GOT3 (cell line): ENCODE measurements at places on chromosomes 6 and 20.

GRCh38 chr20:10639077-10639736 is 34.6 kb downstream of the JAG1 start:
- no peak for DNase-seq

DNA sequence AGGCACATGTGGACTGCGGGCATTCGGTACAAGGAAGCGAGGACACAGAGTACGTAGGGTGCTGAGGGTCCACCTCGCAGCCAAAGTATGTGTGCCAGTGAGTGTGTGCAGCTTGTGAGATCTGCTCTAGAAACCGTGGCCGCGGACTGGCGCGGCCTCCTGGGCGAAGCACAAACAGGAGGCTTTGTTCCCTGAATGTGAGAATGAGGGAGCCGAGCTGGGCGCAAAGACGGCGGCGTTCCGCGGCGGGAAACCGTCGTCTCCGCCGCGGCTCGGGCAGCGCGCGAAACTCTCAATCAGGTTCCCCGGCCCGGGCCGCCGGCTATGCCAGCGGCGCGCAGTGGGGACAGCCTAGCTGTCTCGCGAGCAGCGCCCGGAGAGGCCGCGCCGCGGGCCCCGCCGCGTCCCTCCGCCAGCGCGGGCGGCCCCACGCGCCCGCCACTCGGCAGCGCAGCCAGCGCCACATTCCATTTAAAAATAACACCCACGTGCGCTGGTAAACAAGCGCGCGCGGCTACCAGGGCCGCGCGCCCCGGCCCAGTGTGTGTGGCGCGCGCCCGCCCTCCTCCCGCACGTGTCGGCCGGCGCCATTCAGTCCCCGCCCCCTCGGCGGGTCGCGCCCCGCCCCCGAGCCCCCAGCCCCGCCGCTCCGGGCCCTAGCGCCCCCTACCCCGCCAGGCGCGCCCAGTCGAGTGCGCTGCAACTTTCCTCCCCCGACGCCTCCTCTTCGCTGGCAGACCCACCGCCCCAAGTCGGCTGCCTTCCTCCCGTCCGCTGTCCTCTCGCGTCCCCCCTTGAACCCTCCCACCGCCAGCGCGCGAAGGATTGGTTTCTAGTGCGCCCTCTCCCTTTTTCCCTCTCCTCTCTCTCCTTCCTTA is 3.0 kb upstream of the FOXO3 start:
- DNase-seq, result no peak

DNA sequence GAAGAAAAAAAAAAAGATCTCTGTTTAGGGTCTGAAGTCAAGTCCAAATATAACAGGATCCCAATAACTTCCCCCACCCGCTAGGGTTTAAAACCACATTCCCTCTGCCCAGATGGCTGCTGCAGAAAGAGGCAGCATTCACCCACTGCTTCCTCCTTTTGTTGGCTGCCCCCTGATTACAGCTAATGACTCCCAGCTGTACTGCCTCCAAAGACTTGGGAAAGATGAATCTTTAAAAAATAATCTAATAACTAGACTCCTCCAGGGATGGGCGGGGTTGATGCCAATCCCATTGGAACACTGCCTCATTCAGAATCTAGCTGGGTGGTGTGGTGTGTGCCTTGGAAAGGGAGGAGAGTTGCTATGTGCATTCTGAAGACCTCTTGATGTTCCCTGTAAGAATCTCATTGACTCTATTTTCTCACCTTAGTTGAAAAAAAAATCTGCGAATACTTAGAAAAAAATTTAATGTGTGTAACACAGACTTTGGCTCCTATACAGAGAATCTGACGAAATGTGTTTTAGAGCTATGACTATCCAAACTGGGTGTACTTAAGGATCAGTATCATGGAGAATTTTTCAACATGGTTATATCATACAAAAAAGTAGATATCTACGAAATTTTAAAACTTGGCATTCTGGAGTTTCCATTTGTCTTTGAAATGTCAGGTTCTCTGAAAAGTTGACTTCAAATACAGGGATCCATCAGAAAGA is 174.0 kb downstream of the RNF144B start:
- no peak for DNase-seq

GRCh38 chr6:124022641-124023040 is 219.0 kb downstream of the NKAIN2 start:
- no peak for DNase-seq

DNA sequence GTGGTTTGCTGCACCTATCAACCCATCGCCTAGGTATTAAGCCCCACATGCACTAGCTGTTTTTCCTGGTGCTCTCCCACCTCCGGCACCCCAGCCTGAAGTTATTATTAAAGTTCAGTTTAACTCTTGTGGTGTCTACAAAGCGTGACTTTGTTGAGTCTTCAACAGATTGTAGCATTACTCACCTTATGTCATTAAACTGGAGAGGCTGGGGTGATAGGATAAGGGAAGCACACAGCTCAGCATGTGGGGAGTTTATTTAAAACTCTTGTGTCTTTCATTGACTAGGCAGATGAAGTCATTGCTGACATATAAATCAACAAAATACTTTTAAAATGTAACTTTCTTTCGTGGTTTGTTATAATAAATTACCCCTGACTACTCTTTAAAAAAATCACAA is 84.7 kb upstream of the GCM1 start:
- DNase-seq, result no peak

DNA sequence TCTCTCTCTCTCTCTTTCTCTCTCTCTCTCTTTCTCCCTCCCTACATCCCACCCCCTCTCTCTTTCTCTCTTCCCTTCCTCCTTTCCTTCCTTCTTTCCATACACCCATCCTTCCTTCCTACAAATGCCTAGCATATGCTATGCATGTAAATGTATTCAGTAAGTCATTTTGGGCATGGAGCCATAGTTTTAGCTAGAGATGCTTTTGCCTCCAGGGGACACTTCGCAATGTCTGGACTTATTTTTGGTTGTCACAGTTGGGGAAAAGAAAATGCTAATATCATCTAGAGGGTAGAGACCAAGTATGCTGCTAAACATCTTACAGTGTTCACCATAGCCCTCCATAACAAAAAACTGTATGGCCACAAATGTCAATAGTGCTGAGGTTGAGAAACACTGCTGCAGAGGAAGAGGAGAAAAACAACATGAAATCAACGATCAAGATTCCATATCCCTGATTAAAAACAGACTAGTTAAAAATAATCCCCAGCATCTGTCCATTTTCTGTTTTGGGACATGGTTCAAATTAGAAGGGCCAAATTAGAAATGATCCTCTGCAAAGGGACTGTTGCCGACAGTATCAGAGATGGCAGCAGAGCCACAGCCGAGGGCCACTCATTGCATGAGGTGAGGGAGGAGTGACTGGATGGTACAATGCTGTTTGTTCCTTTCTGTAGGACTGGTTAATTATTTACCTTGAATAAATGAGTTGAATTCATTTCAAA is 152.7 kb downstream of the SH3BGRL2 start:
- no peak for DNase-seq

- DNase-seq, result no peak
Observed at GRCh38 chr20:6231556-6231955, 108.7 kb upstream of the FERMT1 start.
